Caco-2 (cell line): ENCODE measurements at places on chromosomes 5 and 9. TPM values are rescaled to one million over a fixed set of nuclear protein-coding genes. Genes with fewer than 3 reads are reported as not detected.
A peak's percentile ranks its signal among the peaks of the same experiment; 100 is the strongest.

DNA sequence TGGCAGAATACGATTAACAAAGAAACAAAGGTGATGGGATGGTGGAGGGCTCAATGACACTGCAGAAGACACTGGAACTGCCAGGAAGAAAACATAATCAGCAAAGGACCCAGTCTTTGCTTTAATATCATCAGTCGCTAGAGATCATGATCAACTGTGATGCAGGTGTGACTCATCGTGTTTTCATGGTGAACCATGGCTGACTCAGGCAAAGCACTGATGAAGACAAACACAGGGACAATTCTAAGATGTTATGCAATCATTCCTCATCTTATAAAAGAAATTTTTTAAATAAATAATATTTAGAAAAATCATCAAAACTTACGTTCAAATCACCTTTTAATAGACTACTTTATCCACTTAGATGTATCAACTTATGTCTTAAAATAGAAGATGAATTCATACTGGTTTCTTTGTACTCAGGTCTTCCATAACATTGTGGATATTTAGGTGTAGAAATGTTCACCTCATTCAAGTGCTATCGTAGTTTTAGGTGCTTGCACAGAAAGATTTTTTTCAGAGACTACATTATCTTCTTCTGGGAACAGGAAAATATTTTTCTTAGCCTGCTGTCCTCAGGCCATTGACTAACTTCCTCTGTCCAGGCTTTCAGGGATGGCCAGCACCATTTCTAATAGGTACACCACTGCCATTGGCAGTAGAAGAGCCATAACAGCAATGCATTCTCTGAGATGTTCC lies 673.4 kb upstream of the MEF2C start:
- DNase-seq: no peak

DNA sequence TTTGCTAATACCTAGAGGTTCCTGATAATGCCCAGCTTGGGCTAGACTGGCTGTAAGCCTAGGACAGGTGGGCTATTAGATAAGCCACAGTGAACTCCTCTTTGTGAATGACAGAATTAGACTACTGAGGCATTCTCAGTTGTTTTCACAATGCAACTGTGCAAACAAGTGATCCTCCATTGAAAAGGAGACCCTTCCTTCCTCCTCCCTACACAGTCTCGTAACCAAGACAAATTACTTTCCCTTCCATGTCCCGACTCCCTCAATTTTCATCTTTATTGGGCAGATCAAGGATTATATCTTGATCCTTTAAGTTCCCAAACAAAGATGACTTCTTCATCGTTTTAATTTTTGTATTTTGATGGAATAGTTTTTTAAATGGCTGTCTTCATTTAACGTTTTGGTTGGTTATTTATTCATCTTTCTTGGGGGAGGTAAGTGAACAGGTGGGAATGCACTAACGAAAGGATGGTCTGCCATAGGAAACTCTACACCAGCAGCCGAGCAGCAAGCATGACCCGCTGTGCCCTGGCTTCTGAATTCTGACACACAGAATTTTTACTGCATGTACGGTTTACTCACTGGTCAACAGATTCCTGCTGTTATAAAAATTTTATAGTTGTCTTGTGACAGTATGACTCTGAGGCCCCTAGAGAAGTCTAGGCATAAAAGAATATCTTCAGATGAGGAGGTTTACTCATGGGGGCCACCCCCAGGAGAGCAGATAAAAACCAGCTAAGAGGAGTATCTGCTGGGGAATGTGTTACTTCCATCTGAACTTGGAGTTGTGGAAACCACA lies 137.5 kb upstream of the TUT7 start:
- no peak for DNase-seq

- no peak for DNase-seq
Observed at GRCh38 chr9:2639786-2640185, 18.2 kb downstream of the VLDLR start.

DNA sequence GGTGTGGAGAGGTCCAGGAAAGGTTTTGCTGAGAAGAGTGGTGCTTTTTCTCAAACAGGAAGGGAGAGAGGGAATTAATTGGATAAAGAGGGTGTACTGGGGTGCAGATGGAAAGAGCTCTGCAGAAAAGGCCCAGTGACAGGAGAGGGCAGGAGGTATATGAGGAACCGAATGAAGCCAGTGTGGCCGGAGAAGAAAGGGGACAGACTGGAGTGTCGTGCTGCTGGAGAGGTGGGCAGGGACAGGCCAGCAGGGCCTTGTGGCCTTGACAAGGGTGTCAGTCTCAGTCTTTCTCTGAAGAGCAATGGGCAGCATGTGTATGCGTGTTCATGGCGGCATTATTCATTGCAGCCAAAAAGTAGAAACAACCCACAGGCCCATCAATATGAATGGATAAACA lies 48.1 kb downstream of the ARHGEF37 start:
- no peak for DNase-seq

The IFNA2 gene
- total RNA-seq: not detected in 2 replicates

GRCh38 chr9:105295986-105296385 lies 51.5 kb downstream of the SLC44A1 start:
- no peak for DNase-seq

GRCh38 chr5:18113721-18114120 lies 479.5 kb downstream of the TAF11L14 start:
- DNase-seq: no peak

DNA sequence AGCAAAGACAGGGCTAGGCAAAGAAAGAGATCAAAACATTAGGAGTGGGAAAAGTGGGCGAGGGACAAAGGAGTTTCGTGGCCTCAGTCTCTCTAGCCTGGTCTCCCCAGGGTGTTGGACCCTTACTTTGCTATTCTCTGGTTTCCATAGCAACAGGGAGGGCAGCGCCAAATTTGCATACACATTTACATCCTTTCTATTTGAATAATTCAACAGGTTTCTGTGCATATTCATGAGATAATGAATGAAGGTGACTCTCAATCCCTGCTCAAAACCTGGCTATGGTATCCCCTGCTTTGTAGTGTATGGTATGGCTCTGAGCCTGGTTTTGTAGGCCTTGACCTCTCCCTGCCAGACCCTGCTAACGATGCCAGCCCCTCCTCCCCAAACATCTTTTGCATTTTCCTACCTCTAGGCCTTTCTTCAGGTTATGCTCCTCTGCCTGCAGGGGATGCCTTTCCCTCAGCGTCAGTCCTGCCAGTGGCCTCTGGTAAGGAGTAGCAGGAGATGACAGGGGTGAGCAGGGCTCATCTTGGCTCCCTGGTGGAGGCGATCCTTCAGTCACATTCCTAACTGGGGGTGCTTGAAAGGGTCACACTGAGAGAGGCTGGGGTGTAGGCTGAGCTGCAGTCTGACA lies 9.8 kb downstream of the RPP25L start:
- DNase-seq: no peak

GRCh38 chr5:172886974-172887501 lies 53.0 kb downstream of the ERGIC1 start:
- DNase-seq: peak; percentile 65

- DNase-seq: no peak
Observed at GRCh38 chr9:128764361-128764760, 7.4 kb downstream of the ZER1 start.

The TTC39B gene
- total RNA-seq: 6.9 and 7.6 TPM in 2 replicates

DNA sequence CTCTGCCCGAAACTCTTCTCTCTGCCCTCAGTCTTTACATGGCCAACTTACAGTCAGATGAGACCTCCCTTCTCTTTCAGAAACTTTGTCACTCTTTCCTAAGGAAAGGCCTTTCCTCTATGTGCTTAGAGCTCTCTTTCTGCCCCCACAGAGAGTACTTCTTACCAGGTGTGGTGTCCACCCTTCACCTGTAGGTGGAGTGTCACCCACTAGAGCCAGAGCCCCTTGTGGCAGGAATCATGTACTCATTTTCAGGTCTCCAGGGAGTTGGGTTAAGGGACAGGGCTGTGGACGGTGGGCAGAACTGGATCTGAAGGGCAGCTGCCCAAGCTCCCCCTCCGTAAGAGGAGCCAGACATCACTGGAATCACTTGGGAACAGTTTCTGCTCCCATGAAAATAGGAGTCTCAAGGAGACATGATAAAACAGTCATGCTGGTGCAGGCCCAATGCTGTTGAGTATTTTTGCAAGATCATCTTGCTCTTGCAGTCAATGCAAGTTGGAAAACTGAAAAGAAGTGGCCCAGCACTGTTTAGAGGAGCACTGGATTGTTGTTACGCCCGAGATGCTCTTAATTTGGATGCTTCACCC lies 436.7 kb downstream of the ZSWIM6 start:
- peak; percentile 67 for DNase-seq

- DNase-seq: no peak
Observed at GRCh38 chr9:134252084-134252830, 74.0 kb upstream of the RXRA start.

- DNase-seq: no peak
Observed at GRCh38 chr9:13615660-13616490, 336.4 kb upstream of the MPDZ start.

The PCDHA11 gene
- not detected in 2 replicates for total RNA-seq

GRCh38 chr9:131635892-131636291 lies 90.6 kb downstream of the PRRT1B start:
- DNase-seq: no peak

GRCh38 chr9:15308511-15308910 lies 1.5 kb upstream of the TTC39B start:
- DNase-seq: no peak

DNA sequence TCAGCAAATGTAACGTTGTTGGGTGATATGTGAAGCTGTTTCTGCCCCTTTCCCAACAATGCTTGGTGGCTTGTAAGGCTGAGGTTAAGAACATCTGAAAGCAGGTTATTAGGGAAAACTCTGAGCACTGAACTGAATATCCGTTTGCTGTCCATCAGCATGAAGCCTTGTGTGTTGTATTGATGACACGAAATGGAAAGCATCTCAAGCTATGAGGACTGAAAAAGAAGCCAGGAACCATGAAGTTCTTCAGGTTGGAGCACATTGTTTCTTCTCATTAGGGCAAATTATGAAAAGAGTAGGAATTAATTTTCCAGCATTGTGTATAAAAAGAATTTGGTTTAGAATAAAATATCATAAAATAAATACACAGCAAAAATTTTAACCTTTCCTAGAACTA lies 106.8 kb downstream of the IZUMO3 start:
- no peak for DNase-seq

GRCh38 chr5:153276151-153276550 lies 214.3 kb upstream of the GRIA1 start:
- peak; percentile 67 for DNase-seq

The TMEM203 gene
- total RNA-seq: 36.9 and 38.4 TPM in 2 replicates

The SEC16A gene
- 76.4 and 81.3 TPM in 2 replicates for total RNA-seq

- DNase-seq: no peak
Observed at GRCh38 chr9:112168197-112168596, 6.9 kb downstream of the SUSD1 start.

The RANBP3L gene
- total RNA-seq: 0.20 TPM in 1 of 2 replicates, not detected in the other

DNA sequence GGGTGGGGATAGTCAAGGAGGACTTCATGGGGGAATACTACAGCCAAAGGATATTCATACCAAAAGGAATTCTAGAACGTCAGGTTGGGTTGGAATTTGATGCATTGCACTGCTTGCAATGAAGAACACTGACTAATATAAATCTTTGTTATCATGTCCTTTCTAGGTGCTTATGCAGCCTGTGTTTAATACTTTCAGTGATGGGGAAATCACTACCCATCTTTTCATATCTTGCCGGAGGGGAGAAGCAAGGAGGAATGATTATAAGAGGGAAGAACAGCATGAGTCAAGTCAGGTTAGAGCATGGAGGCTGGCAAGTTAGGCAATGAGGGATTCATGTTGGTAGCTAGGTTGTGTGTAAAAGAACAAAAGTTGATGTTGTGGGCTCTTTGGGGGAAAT lies 5.1 kb upstream of the CCDC69 start:
- no peak for DNase-seq

DNA sequence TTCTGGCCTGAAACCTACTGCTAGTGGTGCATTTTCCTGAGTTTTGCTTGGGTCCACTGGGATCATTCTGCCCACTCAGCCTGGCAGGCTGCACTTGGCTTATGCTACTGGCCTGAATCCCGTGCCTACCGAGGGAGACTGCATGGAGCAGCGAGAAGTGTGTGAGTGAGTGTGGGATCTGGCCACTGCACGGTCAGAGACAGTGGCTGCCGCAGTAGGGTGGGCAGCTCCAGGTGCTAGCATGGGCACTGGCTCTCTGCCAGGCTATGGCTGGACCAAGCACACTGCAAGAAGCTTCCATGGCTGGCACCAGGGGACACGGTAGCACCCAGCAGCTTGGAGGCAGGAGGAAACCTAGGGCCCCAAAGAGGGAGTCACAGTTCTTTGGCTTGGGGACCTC lies 1058.7 kb upstream of the ACO1 start:
- no peak for DNase-seq
